Naive thymus-derived CD8-positive, alpha-beta T cell (primary cell): ENCODE measurements at places on chromosomes 13 and 19. TPM values are rescaled to one million over a fixed set of nuclear protein-coding genes. Genes with fewer than 3 reads are reported as not detected.

DNA sequence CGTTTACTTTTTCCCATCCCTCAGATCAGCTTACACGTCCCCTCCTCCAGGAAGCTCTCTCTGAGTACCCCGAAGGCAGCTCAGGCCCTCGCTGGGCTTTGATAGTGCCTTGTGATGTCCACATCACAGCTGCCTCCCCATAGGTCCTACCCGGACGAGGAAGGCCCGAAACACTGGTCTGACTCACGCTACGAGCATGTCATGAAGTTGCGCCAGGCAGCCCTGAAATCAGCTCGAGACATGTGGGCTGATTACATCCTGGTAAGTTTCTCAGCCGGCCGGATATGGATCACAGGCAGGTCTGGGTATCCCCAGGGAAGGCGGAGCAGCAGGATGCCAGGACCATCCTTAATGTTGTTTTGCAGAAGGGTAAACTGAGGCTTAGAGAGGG is 4.8 kb downstream of the COLGALT1 start:
- peaks cover 10% of the 10 kb centered on the region for H3K4me1 ChIP-seq
- H3K27ac ChIP-seq = peak overlapping the region; percentile 61
- no peak for DNase-seq
- peak overlapping the region; percentile 81 for H3K4me3 ChIP-seq

- no peak overlapping the region for H3K27ac ChIP-seq
- no peaks in the 10 kb centered on the region for H3K27me3 ChIP-seq
- no peaks in the 10 kb centered on the region for H3K36me3 ChIP-seq
- peak; percentile 6 for DNase-seq
- H3K4me3 ChIP-seq = no peak overlapping the region
- peaks cover 6% of the 10 kb centered on the region for H3K4me1 ChIP-seq
These were observed 56.7 kb downstream of the STARD13 start for GRCh38 chr13:33228648-33229445.

DNA sequence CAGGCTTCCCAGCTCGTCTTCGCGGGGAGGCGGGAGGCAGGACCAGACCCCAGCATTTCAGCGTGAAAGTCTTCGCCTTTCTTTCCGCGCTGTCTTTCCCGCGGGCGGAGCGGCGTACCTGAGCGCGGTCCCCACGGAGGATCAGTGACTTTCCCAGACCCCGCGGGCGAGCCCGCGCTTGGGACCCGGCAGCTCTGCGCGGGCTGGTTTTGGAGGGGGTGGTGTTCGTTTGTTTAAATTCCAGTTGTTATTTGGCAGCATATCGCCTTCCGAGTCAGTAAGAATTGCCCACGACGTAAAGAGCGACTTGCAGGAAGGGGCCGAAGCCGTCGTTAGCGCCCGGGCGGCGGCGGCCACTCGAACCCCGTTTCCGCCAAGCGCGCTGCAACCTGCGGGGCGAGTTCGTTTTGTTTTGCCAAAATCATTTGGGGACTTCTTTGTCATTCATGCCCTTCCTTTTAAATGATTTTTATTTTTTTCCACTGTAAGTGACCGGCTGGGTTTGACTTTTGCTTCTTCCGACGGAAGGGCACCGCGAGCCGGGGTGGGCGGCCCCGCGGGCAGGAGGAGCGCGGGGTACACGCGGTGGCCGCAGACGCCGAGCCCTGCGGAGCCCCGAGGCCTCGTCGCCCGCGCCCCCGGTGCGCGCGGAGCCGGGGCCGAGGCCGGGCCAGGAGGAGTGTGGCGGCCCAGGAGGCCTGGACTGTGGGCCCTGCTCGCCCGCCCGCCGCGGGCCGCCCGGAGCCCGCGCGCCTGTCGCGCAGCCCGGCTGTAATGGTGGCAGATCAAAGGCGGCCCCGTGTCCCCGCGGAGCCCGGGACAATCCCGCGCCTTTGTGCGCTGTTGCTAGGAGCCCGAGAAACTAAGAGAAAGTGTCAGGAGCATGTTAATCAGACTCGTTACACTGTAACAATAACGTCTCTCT is 75.9 kb downstream of the ZIC5 start:
- peak overlapping the region; percentile 76 for H3K4me3 ChIP-seq
- no peak for DNase-seq
- peaks cover 5% of the 10 kb centered on the region for H3K36me3 ChIP-seq
- peaks cover 12% of the 10 kb centered on the region for H3K4me1 ChIP-seq

The ZSCAN5C gene
- not detected for polyA plus RNA-seq
